ENCODE measurements at places on chromosomes 3 and 15.

- no peak for DNase-seq
These were observed 152.0 kb downstream of the FBLN2 start for GRCh38 chr3:13700889-13701288.

GRCh38 chr3:13571831-13572750, 23.2 kb downstream of the FBLN2 start:
- DNase-seq: no peak

DNA sequence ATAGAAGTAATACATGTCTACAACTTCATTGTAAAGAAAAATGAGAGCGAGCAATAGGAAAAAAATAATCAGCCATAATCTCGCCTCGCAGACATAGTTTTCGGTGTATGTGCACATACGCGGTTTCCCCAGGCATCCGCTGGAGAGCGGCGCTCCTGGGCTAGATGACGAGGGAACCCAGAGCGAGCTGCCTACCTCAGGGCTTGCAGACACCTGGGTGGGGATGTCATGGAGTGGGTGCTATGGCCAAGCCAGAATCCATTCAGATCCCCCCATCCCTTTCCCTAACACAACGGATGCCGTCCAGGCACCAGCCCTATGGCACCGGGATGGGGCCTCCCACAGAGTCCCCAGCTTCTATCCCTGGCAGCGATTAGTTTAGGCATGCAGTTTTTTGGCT, 4.5 kb upstream of the CFAP100 start:
- DNase-seq: no peak

GRCh38 chr3:196558476-196558875, 9.9 kb downstream of the WDR53 start:
- no peak for DNase-seq

- DNase-seq: no peak
These were observed 145.4 kb downstream of the KLHL25 start for GRCh38 chr15:85649372-85649771.

DNA sequence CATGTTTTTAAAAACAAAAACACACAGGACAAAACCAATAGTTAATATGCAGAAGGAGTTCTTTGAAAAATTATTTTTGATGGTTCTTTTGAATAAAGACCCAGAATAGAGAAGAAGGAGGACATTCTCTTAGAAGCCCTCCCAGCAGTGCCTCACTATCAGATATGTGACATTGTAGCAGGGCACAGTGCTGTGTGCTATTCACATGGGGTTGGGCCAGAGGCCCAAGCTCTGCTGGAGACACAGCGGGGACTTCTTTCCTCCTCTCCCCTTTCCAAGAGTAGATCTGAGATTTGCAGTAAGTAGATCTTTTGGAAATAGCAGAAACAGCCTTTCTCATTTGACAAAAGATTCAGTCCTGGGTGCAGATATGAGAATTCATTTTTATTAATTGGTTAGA, 6.3 kb downstream of the GYG1 start:
- no peak for DNase-seq

- no peak for DNase-seq
These were observed 13.0 kb upstream of the RPLP1 start for GRCh38 chr15:69439623-69440022.

DNA sequence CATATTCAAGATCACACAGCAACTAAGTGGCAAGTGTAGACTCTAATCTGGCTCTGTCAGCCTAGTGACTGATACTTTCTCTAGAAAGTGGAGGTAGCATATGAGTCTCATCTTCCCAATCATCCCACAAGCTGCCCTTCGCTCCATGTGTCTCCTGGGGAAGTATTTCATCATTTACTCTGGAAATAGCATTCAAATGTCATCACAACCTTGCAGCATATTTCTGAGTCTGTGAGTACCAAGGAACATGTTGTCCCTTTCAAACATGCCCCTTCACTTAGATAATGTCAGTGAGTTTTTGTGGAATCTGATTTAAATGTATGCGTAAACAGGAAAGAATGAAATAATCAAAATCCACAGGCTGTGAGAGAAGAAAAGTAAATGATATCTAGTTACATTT, 322.9 kb downstream of the SLC9A9 start:
- no peak for DNase-seq

GRCh38 chr3:4674216-4674615, 181.1 kb downstream of the ITPR1 start:
- DNase-seq: no peak

- DNase-seq: no peak
These were observed 613.3 kb downstream of the TBL1XR1 start for GRCh38 chr3:176583956-176584355.

GRCh38 chr15:86661580-86661979, 581.9 kb downstream of the AGBL1 start:
- no peak for DNase-seq

GRCh38 chr3:48962939-48963338, 27.1 kb upstream of the P4HTM start:
- DNase-seq: no peak

DNA sequence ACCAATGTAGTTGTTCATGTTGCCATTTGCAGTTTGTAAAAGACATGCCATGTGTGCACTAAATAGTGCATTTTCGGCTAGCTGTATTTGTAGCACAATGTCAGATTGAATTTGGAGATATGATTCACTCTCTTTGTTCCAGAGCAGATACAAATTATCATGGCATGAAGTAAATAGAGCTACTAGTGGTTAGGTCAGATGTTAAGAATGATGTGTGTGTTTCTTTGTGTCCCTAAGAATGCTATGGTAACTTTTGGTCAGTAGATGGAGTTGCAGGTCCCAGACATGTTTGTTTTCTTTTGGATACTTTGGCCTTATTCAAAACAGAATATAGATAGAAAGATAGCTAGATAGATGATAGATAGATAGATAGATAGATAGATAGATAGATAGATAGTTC, 595.8 kb downstream of the NLGN1 start:
- DNase-seq: no peak

DNA sequence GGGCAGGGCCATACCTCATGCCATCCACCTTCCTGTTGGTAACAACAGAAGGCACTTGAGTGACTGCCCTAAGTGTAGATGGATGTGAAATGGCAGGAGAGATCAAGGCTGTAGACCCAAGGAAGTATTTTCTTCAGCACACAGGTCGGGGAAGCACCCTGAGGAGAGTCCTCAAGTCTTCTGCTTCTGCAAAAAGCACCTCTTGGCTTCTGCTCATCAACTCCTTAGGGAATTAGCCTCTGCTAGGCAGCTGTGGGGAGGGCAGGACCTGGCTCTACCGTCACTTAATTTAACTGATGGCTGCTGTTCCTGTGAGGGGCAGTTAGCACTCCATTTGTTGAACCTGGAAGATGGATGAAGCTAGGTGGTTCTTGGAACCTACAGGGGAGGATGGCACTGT, 6.9 kb upstream of the CACNA2D2 start:
- no peak for DNase-seq

DNA sequence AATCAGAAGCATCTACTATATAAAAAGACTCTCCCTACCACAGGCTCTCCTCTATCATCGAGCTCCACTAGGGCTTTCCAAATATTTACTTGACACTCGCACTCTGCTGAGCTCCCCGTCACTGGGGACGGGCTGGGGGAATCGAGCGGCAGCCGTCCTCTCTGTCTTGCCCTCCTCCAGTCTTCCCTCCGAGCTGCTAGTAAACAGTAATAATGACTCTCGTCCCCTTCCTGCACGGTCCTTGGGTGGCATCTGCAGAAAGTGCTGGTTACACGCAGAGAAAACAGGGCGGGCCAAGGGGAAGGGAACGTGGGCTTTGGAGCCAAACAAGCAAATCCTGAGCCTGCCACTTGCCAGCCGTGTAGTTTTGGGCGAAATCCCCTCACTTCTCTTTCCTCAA, 96.6 kb downstream of the LRIG1 start:
- no peak for DNase-seq

GRCh38 chr3:114378760-114379159, 84.9 kb downstream of the TIGIT start:
- DNase-seq: no peak
